ENCODE measurements at places on chromosomes 3 and 15.

DNA sequence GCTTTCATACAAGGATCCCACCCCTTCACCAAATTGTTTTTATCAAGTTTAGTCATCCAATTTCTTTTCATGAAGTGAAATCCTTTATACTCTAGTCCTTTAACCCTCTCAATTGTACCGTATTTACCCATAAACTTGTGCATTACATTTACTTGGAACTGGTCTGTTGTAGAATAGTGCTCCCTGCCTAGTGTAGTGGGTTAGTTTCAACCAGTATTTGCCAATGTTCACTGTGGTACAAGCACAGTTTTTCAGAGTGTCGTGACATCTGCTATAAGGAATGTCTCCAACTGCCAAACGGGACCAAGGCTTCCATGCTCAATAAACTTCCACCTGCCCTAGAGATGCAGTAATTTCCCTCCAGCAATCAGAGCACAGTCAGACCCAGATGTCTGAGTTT, 211.9 kb downstream of the KCNAB1 start:
- no peak for DNase-seq

- DNase-seq = peak; percentile 57
Observed at GRCh38 chr3:156150434-156151066, 30.2 kb downstream of the KCNAB1 start.

DNA sequence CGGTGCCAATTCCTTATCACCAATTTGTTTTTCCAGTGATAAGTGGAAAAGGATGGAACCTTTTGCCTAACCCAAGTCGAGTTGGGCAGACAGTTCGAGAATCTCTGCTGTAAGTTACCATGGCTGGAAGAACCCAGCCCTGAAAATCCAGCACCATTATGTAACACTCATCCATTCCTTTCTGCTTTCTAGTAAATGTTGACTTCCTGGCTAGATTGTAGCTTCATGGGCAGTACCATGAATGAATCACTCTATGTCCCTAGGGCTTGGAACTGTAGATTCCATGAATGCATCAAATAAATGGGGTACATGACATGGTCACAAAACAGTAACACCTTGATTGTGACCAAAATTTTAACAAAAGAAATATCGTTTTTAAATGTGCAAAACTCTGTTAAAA, 14.0 kb downstream of the CHCHD4 start:
- no peak for DNase-seq

GRCh38 chr15:98085003-98085639, 124.6 kb downstream of the ARRDC4 start:
- peak; percentile 69 for DNase-seq

- peak; percentile 55 for DNase-seq
Observed at GRCh38 chr15:55775316-55775715, 32.4 kb upstream of the PRTG start.

GRCh38 chr15:100468285-100468684, 60.5 kb downstream of the CERS3 start:
- no peak for DNase-seq

Data from NB4 (cell line).